ENCODE measurements at places on chromosomes 11 and 22. TPM values are rescaled to one million over a fixed set of nuclear protein-coding genes. Genes with fewer than 3 reads are reported as not detected.

The TRIM49D1 gene
- polyA plus RNA-seq: not detected

The DGKZ gene
- 19.2 TPM for polyA plus RNA-seq

The GTSE1 gene
- polyA plus RNA-seq: 1.6 TPM

The ASPHD2 gene
- 1.8 TPM for polyA plus RNA-seq

The ZNF215 gene
- 1.7 TPM for polyA plus RNA-seq

The DBX1 gene
- not detected for polyA plus RNA-seq

The CYP2D6 gene
- not detected for polyA plus RNA-seq

The OR2AT4 gene
- polyA plus RNA-seq: not detected

The CCDC88B gene
- polyA plus RNA-seq: 23.6 TPM

The MUC5AC gene
- under 0.01 TPM for polyA plus RNA-seq

The VWCE gene
- polyA plus RNA-seq: not detected

The FGF19 gene
- polyA plus RNA-seq: not detected

The SCGB2A2 gene
- polyA plus RNA-seq: not detected

The RGL4 gene
- 2.8 TPM for polyA plus RNA-seq

The SAA2 gene
- polyA plus RNA-seq: 69.2 TPM

The TRPC6 gene
- 0.60 TPM for polyA plus RNA-seq

The MS4A14 gene
- 0.25 TPM for polyA plus RNA-seq

The NUP50 gene
- polyA plus RNA-seq: 27.8 TPM

The KCNE3 gene
- 9.6 TPM for polyA plus RNA-seq

The OR5P2 gene
- not detected for polyA plus RNA-seq

The XKR3 gene
- polyA plus RNA-seq: not detected
